ENCODE measurements at places on chromosomes 7 and 10.

- no peak for DNase-seq
Observed at GRCh38 chr7:105353752-105354328, 34.9 kb downstream of the SRPK2 start.

- no peak for DNase-seq
Observed at GRCh38 chr10:100687143-100688003, 58.0 kb upstream of the PAX2 start.

DNA sequence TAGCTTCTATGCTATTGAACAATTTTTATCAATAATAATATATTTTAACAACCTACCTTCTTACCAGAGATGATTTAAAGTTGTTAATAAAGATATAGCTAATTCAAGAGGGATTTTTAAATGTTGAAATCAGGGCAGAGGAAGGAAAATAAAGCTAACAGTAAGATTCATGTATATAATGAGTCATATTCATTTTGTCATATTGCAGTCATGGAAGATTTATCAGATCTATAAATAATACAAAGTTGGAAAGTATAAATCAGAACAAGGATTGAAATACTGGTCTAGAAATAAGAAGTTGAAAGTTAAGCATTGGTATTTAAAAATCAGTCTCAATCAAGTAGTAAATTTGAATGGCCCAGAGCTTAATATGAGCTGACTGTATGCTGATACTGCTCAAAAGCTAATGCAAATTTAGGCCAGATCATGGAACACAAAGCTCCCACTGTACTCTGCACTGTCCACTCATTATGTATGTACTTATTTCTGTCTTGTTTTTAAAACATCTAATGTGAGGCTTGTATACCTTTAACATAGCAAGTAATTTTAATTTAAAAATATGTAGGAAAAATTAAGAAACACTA is 196.9 kb downstream of the ZEB1 start:
- no peak for DNase-seq

DNA sequence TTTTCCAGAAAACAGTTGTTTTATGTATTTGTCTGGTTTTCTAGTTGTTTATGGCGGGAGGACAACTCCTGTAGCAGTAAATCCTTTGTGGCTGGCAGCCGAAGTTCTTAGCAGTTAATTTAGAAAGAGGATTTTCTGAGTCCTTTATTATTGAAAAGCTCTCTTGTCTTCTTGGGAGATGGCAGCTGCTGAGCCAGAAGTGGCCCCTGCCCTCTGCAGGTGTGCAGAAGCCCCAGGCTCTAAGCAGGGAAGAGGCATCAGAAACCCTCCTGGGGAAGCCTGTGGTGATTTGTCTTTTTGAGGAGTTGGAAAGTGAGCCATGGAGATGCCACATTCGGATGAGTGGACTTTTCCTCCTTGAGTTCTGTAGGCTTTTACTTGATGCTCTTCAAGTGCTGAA is 106.3 kb downstream of the GLRX3 start:
- DNase-seq, result no peak

- DNase-seq, result no peak
Observed at GRCh38 chr7:137081321-137082093, 213.1 kb downstream of the CHRM2 start.

DNA sequence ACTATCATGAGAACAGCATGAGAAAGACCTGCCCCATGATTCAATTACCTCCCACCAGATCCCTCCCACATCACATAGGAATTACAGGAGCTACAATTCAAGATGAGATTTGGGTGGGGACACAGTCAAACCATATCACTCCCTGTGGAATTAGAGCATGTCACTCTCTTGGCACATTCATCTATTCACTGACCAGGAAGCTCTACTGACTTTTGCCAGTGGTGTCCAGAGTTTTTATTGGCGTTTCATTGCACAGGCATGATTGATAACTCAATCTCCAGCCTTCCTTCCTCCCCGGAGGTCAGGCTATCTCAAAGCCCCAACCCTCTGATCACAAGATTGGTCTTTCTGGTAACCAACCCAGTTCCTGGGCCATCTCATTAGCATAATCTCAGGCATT is 478.9 kb upstream of the NRP1 start:
- DNase-seq, result no peak

- no peak for DNase-seq
Observed at GRCh38 chr10:3834404-3834803, 49.4 kb upstream of the KLF6 start.

DNA sequence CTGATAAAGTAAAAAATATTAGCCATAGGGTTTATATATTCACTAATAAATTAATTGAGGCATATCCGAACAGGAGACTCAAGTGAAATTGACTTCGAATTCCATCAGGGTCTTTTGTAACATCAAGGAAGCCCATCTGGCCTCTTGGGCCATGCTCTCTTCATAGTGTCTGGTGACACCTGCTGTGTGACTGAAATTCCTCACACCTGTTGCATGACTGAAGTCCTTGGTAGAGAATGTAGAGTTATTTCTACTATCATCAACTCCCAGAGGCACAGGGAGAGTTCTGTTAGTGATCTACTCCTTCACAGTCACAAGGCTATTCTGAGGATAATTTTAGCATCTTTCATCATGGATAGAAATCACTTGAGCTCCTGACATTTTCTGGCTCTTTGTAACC is 138.3 kb upstream of the LSM8 start:
- no peak for DNase-seq

DNA sequence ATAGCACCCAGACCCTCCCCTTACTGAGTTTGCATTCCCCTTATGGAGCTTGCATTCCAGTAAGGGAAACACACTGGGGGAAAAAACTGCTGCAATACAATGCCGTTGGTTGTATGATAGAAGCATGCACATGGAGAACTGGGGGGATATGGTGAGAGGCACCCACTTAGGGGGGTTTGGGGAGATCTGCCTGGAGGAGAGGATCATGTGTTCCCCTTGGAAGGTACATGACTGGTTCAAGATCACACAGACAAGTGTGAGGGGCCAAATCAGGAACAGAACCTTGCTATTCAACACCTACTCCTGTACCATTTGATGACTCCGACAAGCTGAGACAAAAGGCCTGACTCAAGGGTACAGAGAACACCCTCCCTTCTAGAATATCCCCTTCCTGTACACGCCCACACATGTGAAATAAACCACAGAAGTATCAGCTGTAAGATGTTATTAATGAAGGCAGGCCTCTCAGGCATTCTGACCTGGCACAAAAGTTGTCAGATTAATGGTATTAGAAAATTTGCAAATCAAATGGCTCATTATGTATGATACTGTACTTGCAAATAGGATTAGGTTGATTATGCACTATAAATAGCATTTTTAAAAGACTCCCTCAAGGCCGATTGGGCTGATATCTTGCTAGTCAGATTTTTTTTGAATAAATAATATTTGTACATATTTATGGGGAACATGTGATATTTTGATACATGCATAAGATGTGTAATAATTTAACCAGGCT is 122.2 kb downstream of the NPY start:
- no peak for DNase-seq

GRCh38 chr10:61606959-61607907 is 55.5 kb upstream of the CABCOCO1 start:
- DNase-seq, result no peak

DNA sequence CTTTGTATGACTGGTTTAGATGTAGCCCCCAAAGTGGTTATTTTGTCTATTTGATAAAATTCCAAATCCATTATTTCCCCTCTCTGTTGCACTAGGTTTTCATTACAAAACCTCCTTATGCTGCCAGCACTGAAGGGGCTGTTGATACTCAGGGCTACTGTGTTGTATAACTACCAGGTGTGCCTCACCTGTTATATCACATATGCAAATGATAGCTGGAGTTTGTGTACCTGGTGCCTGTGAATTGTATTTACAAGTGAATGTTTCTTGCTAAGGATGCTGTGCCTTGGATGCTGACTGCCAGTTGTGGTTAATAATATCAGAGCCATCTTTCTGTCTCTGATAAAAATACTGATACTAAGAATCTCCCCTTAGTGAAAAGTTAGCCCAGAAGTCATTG is 84.8 kb upstream of the CCDC6 start:
- no peak for DNase-seq

DNA sequence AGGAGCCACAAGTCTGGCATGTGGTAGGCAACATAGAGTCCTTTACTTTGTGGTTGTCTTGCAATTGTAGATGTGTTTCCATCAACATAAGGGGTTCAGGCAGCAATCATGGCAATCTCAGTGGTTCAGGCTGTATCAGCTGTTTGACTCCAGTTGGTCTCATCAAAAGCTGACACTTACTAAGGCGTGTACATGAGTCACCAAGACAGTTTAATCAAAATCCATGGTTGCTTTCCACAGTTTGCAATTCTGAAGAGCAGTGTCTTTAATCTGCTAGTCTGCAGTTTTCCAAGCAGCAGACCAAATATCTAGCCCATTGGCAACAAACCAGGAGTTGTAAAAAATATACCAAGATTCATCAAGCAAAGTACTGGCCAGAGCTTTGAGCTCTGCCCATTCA is 210.2 kb downstream of the MDFIC start:
- no peak for DNase-seq

- DNase-seq, result no peak
Observed at GRCh38 chr10:31875608-31876007, 53.0 kb downstream of the ARHGAP12 start.

- no peak for DNase-seq
Observed at GRCh38 chr10:96850825-96851224, 18.7 kb downstream of the LCOR start.

DNA sequence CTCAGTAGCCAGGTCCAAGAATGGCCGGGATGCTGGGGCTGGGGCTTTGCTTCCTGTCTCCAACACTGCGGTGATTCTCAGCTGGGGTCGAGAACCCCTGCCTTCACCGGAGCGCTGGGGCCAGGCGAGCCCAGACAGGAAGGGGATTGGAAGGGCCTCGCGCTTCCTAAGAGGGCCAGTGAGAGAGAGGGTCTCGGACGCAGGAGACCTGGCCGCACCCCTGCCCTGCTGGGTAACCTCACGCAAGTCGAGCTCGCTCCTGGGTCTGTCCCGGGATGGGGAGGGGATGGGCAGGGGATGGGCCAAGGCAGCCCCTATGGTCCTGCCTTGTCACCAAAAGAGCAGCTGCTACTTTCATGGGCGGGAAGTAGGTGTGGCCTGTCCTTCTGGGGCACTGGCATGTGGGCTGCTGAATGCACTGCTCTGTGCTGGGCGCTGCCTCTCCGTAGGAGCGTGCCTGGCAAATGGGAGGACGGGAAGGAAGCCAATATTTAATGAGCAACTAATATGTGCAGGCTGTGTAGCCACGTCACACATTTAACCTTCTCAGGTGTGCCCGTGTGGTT is 20.0 kb downstream of the KCNK18 start:
- DNase-seq, result no peak

DNA sequence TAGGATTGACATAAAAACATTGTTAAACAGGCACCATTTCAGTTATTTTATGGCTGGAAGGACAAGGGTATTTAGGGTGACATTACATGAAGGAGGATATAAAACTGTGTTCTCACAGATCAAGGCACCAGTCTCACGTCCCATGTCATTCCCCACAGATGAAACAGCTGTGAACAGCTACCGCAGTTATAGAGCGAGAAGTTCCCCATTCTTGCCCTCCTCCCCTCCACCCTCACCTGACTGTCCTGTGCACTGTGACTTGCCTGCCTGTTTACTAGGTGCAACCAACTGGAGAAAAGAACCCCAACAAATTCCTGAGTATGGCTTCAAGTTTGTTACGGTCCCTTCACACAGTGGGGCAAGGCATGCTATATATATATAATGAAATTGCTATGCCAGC is 141.6 kb downstream of the SND1 start:
- no peak for DNase-seq

DNA sequence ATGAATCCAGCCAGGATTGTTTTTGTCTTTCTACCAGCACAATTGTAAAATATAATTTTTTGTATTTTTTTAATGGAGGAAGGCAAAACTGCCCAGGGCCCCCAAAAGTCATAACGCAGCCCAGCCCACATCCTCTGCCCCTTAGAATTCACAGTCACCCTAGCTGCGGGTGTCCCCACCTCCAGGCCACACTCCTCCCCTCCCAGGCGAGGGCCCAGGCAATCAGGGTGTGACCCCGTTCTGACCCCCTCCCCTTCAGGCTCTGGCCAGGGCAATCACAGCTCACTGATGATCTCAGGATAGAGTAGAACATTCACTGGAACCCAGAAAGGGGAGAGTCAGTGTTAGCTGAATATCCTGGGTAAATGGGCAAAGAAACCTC is 92.0 kb upstream of the MACROH2A2 start:
- DNase-seq, result no peak

DNA sequence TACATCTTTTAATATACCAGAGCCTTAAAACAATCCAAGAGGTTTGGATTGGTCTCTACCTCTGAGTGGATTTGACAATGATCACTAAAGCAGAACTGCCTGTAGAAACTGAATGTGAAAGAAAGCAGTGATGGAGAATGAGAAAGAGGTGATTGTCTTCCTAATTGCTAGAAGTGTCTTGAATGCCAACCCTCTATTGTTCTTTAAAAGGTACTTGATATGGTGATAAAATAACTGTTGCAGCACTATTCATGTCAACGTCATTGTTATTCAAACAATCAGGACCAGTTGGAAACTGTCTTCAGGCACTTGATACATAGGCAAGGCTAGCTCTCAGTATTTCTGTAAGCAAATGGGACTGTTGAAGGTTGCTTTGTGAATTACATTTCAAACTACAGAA is 47.9 kb upstream of the ITPRID1 start:
- DNase-seq, result no peak

- DNase-seq, result peak; percentile 54
Observed at GRCh38 chr10:95445837-95446486, 115.2 kb downstream of the SORBS1 start.

DNA sequence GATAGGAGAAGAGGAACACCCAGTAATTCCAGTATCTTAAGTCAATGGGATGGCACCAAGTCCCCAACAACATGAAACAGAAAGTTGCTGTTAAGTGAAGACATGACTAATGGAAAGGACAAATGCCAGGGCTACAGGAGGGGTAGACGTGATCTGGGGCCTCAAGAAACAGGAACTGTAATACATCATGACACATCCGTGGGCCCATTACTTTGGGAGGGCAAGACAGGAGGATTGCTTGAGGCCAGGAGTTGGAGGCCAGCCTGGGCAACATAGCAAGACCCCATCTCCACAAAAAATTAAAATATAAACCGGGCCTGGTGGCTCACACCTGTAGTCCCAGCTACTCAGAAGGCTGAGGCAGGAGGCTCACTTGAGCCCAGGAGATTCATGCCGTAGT is 408.6 kb upstream of the PRKCQ start:
- DNase-seq, result no peak

GRCh38 chr10:14798636-14799035 is 23.9 kb upstream of the FAM107B start:
- no peak for DNase-seq

- no peak for DNase-seq
Observed at GRCh38 chr7:27423290-27423689, 180.7 kb downstream of the EVX1 start.

GRCh38 chr10:129033340-129033739 is 433.7 kb upstream of the MGMT start:
- DNase-seq, result no peak

- DNase-seq, result no peak
Observed at GRCh38 chr10:108616559-108617285, 1306.6 kb downstream of the XPNPEP1 start.

- no peak for DNase-seq
Observed at GRCh38 chr7:28224172-28224571, 43.6 kb upstream of the JAZF1 start.
